ENCODE measurements at places on chromosomes 2 and 18.
A peak's percentile ranks its signal among the peaks of the same experiment; 100 is the strongest.

GRCh38 chr2:133811409-133812125 is 243.3 kb upstream of the NCKAP5 start:
- DNase-seq = peak; percentile 3

DNA sequence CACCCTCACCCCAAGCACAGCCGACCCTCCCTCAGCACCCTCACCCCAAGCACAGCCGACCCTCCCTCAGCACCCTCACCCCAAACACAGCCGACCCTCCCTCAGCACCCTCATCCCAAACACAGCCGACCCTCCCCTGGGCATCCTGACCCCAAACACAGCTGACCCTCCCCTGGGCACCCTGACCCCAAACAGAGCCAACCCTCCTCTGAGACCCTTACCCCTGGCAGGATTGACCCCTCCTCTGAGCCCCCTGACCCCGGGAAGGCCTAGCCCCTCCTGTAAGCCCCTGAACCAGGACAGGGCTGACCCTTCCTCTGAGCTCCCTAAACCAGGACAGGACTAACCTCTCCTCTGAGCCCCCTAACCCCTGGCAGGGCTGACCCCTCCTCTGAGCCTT is 84.4 kb upstream of the RAB6C start:
- no peak for DNase-seq

DNA sequence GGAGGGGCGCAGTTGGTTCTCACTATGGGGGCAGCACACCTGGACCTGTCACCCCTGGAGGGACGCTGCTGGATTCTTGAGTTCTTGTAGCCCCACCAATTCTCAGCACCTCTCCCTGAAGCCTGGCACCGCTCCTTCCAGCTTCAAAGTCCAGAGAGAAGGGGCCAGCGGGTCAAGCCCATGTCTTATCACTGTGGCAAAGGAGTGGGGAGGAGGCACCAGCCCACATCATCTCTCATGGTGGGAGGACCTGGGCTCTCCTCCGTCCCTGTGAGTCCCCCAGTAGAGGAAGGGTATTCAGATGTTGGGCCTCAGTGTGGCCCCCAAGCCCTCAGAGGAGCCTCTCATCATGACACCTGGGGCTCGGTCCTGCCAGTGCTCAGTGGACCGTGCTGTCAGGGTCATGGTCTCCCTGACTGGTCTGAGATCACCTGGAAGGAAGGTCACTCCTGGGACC is 67.4 kb downstream of the HS1BP3 start:
- no peak for DNase-seq

GRCh38 chr2:229344151-229344551 is 73.1 kb upstream of the PID1 start:
- DNase-seq = no peak

DNA sequence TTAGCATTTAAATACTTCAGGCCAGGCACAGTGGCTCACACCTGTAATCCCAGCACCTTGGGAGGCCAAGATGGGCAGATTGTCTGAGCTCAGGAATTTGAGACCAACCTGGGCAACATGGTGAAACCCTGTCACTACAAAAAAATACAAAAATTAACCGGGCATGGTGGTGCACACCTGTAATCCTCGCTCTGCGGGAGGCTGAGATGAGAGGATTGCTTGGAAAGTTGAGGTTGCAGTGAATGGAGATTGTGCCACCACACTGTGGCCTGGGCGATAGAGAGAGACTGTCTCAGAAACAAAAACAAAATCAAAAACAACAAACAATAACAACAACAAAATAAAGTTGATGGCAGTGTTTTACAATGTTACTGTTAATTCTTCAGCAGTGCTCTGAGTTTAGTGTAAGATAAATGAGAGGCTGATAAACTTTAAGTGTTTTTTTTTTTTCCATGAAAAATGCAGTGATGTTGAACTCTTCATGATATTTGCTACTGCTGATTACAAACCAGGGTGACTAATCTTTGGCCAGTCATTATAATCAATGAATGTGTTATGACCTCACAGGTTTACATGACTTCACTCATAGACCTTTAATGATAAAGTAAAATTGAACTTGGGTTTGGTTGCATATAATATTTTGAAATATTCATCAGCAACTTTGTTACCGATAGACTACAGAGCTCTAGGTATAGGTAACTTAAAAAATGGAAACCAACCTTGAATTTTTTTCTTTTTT is 2.5 kb downstream of the ITGAV start:
- no peak for DNase-seq

DNA sequence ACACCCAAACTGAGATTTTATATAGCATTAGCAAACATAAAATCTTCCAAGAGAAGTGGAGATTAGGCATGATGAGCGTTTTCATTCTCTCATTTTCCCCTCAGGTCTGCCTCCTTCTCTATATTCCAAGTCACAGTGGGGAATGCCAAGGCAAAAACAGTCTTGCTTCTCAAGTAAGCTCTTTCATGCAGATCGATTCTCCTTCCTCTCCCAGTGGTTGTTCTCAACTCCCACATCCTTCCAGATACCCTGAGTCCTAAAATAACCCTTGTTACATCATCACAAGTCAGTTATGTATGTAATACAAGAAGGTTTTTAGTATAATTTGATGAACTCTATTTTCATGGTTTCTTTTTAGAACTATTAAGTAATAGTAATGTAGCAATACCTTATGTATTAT is 150.6 kb downstream of the TXNL1 start:
- DNase-seq = no peak

- DNase-seq = no peak
Measured at GRCh38 chr18:53991805-53992204, 232.7 kb downstream of the MBD2 start.

DNA sequence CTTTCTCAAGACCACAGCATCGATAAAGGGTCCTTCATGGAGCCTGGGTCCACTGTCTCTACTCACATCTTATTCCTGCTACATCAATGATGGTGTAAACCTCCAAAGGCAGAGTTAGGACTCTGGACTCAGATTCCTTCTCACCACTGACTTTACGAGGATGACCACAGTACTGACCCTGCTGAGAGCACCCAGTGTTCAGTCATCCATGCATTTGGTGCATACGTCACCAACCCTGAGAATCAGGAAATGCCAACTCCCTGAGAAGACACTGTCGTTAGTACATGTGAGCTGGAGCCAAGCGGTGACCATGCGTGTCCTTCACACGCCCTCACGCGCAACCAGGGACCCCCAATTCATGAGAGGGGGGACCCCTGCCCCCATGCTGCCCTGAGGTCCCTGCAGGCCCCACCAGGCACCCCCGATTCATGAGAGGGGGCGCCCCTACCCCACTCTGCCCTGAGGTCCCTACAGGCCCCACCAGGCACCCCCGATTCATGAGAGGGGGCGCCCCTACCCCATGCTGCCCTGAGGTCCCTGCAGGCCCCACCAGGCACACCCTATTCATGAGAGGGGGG is 178.4 kb upstream of the TPO start:
- DNase-seq = no peak

DNA sequence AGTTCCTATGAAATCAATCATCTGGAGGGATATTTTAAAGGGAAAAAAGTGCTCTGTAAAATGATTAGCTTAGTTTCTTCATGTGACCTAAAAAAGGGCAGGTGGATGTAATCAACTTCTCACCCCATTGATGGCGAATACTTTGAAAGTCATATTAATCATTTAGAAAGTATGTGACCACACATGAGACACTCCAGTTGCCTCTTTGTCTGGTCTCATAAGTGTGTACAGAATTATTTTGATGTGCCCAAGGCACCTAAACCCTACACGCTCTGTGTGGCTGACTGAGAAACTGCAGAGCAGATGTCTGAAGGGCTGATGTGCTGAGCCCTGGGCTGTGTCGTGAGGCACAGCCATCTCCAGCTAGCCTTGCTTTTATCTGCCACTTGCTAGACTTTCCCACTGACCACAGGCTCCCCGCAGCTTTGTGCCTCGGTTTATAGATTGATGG is 26.9 kb downstream of the SGPP2 start:
- no peak for DNase-seq
